ENCODE measurements at places on chromosomes 3 and 15.

DNA sequence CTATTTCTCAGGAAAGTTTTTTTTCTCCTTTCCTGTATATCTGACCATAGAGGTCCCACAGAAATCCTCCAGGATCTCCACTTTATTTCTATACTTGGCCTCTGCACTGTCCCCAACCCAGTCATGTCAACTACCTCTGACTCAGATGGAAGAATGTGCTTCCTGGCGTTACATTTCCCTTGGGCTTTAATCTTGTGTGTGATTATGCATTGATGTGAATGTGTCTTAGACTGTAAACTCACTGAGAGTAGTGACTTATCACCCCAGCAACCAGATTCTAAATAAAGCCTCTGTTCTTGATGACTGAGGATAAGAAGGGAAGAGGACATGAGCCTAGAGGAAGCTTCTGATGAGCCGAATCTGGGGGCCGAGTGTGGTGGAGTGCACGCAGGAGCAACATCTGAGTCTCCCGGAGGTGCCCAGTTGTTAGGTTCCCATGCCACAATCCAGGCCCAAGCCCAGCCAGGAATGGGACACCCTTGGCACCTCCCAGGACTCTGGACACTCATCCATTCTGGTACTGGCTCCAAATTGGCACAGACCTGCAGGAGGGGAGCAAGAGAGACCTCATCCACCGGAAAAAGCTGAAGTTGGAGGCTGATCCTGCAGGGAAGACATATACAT is 32.1 kb upstream of the HEG1 start:
- DNase-seq = no peak

- DNase-seq = no peak
Observed at GRCh38 chr15:68091743-68092142, 37.6 kb downstream of the PIAS1 start.

GRCh38 chr3:182323126-182323700 is 470.1 kb upstream of the ATP11B start:
- no peak for DNase-seq

DNA sequence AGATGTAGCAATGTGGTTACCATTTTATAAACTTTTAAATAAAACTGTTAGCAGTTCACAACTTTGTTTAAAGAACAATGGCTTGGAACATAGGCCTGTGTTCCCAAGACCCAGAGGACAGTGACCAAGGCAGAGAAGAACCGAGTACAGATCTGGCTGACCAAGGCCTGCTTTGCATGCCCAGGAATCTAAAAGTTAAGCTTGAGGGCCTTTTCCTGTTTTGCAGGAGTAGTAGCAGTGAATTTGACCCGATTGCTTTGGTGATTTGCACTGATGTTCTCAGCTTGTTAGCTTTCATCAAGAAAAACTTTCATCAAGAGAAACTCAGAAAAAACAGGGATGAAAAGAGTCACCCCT is 9.9 kb downstream of the FILIP1L start:
- no peak for DNase-seq

All from activated T-cell treated with anti-CD3 and anti-CD28 coated beads, Interleukin-2, amount 50 U/mL, for 4 hours (primary cell).